ENCODE measurements at places on chromosomes 12 and 14.

DNA sequence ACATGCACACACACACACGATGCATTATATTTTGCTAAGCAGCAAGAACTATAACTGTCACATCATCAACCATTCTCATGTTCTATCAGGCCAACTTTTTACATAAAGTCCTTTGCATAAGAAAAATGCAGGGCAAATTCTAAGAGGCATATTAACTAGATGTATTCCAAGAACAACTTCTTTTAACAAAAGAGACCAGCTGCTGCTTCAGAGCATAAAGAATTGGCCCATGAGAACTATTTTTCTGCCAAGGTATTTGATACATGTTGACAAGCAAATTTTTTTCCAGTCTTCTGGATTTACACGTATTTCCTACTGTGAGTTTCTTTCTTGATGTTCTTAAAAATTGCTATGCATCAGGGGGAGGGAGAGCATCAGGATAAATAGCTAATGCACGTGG is 27.2 kb downstream of the GLT8D2 start:
- no peak overlapping the region for H3K27ac ChIP-seq
- no peaks in the 10 kb centered on the region for H3K4me1 ChIP-seq
- no peak for DNase-seq
- no peaks in the 10 kb centered on the region for H3K27me3 ChIP-seq
- no peaks in the 10 kb centered on the region for H3K36me3 ChIP-seq
- no peak overlapping the region for H3K4me3 ChIP-seq

- no peak overlapping the region for H3K27ac ChIP-seq
- no peaks in the 10 kb centered on the region for H3K4me1 ChIP-seq
- no peaks in the 10 kb centered on the region for H3K36me3 ChIP-seq
- no peak for DNase-seq
- H3K4me3 ChIP-seq = no peak overlapping the region
Observed at GRCh38 chr12:131055596-131056233, 102.0 kb downstream of the ADGRD1 start.

DNA sequence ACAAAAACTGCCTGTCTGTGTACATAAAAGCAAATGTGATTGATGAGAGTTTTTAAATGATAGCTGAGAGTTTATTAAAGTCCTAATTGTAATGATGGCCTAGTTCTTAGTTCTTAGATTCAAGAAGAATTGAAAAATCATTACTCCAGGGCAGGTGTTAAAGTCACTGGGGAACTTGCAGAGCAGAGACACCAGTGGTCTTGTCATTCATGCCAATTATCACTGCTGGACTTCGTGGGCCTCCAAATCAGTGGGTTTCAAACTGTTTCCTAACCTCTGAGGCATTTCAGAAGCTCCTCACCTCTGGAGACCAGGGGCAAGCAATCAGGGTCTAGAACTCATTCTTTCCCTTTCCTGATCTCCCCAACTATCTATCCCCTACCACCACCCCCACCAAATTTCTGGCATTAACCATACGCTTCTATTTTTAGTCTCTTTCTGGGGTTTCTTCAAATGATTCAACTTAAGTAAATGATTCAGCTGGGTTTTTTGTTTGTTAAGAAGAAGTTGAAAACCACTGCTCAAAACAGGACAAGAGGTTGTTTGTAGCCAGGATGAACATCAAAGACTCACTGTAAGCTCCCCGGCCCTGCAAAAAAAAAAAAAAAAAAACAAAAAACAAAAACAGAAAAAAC is 80.1 kb downstream of the CEP83 start:
- H3K4me1 ChIP-seq = no peaks in the 10 kb centered on the region
- no peak overlapping the region for H3K27ac ChIP-seq
- no peak overlapping the region for H3K4me3 ChIP-seq
- H3K36me3 ChIP-seq = no peaks in the 10 kb centered on the region
- no peak for DNase-seq

GRCh38 chr12:105270671-105271255 is 34.8 kb upstream of the APPL2 start:
- DNase-seq = no peak
- H3K4me1 ChIP-seq = no peaks in the 10 kb centered on the region
- no peaks in the 10 kb centered on the region for H3K36me3 ChIP-seq
- H3K27ac ChIP-seq = no peak overlapping the region
- no peaks in the 10 kb centered on the region for H3K27me3 ChIP-seq

DNA sequence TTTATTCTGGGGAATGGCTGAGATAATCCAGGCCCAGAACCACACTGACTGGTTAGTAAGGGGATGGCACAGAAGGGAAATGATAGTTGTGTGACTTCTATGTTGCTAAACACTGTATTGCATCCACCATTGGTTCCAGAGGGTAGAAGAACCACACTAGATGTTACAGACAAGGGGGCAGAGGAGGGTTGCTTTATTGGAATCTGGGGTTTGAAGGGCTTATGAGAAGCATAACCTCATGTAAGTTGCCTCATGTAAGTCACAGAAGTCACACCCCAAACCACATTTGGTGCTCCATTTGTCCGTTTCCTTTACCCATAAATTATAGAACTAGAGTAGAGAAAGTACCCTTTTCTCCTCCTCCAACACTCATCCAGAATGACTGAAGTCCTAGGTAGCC is 5.5 kb upstream of the PSMA6 start:
- no peaks in the 10 kb centered on the region for H3K36me3 ChIP-seq
- H3K27me3 ChIP-seq = no peaks in the 10 kb centered on the region
- DNase-seq = no peak
- no peak overlapping the region for H3K4me3 ChIP-seq

DNA sequence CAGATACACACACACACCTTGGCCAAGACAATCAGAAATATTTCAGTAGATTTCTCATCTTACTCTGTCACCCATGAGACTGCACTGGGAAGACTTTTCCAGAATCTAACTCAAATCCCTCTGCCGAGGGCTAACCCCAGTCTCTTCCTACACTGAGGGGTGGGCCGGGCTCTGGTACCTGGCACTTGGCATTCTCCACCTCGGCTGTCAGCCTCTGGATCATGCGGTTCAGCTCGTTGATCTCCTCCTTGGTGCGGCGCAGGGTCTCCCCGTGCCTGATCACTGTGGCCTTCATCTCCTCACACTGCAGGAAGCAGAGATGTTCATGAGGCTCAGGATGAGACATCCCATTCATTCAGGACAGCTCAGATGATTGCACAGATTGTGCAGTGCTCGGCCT is 4.9 kb downstream of the KRT83 start:
- H3K36me3 ChIP-seq = no peaks in the 10 kb centered on the region
- H3K27ac ChIP-seq = no peak overlapping the region
- peaks cover 21% of the 10 kb centered on the region for H3K27me3 ChIP-seq
- H3K4me1 ChIP-seq = no peaks in the 10 kb centered on the region
- no peak overlapping the region for H3K4me3 ChIP-seq
- no peak for DNase-seq

DNA sequence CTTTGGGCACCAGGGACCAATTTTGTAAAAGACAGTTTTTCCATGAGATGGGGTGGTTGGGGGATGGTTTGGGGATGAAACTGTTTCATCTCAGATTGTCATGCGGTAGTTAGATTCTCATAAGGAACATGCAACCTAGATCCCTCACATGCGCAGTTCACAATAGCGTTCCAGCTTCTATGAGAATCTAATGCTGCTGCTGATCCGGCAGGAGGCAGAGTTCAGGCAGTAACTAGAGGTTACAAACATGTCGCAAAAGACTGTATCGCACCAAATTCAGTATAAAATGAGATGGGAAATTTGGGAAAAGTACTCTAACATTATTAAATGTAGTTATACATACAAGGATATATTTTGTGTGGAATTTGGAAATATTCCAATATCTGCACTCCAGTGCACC is 213.2 kb upstream of the LRFN5 start:
- H3K4me3 ChIP-seq = no peak overlapping the region
- no peaks in the 10 kb centered on the region for H3K27me3 ChIP-seq
- H3K36me3 ChIP-seq = no peaks in the 10 kb centered on the region
- DNase-seq = no peak

DNA sequence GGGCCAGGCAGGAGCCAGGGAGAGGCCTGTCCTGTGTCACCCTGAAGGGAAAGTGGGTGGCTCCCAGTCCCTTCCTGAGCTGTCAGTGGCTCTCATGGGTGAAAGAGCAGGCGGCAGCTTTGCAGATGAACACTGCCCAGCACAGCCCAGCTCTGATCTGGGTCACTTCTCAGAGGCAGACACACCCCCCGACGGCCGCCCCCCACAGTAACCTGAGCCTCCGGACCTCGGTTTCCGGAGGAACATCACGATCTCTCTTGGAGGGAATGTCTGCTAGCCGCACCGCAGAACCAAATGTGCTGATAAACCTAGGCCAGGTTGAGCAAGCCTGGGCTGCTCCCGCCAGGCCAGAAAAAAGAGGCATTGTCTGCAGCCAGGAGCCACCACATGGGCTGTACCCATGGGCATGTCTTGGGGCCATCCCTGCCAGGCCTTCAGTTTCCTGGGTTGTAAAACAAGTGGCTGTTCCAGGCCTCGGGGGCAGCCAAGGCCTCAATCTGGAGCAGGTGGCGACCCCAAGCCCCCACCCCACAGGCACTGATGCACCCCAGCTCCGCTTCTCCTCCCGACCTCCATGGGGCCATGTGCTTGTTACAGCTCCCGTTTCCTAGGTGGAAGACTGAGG is 57.6 kb downstream of the NCOR2 start:
- H3K4me3 ChIP-seq = no peak overlapping the region
- H3K4me1 ChIP-seq = peaks cover 65% of the 10 kb centered on the region
- no peaks in the 10 kb centered on the region for H3K27me3 ChIP-seq

DNA sequence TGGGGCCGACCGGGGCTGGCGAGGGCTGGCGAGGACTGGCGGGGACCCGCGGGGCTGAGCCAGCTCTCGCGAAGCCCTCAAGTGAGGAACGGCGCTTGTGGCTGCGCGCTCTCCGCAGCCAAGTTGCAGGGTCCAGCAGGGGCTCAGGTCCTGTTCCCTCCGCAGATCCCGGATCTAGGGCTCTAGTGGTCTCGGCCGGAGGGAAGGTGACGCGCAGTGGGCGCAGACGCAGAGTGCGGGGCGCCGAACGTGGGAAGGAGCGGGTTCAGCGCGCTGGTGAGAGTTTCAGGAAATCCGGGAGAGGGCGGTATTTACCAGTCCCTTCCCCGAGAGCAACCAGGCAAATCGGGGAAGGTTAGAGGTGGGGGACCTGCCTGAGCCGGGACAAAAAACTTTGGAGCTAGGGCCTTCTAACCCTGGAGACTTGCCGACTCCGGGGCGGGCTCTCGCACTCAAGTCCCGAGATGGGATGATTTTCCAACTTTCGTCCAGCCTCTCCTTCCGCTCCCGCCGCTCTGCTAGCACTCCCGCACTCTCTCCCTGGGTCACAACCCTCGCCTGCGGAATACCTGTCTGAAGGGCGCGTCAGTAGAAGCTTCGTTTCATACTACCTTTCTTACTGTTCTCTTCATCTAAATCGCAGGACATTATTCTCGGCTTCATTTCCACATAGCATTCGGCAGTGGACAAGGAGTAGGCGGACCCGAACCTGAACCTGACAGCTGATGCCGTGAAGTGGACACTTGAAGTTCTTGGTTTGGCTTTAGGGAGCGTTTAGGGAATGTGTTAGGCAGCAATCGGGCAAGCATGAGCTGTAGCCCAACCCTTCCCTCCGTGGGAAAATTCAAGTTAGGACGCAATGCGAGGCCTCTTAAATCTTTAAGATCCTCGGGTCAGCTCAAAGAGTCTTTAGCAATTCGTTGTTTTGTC is 13.6 kb upstream of the PAX9 start:
- H3K27ac ChIP-seq = no peak overlapping the region
- DNase-seq = no peak
- H3K4me1 ChIP-seq = peaks cover 9% of the 10 kb centered on the region
- H3K36me3 ChIP-seq = no peaks in the 10 kb centered on the region
- H3K4me3 ChIP-seq = peak overlapping the region; percentile 20

- H3K27me3 ChIP-seq = no peaks in the 10 kb centered on the region
- peaks cover 5% of the 10 kb centered on the region for H3K36me3 ChIP-seq
- peaks cover 57% of the 10 kb centered on the region for H3K4me1 ChIP-seq
- peak overlapping the region; percentile 51 for H3K27ac ChIP-seq
- H3K4me3 ChIP-seq = no peak overlapping the region
Observed at GRCh38 chr14:69664865-69665526, 53.6 kb downstream of the SUSD6 start.

GRCh38 chr14:31070431-31070830 is 44.3 kb upstream of the STRN3 start:
- H3K4me1 ChIP-seq = no peaks in the 10 kb centered on the region
- no peak overlapping the region for H3K27ac ChIP-seq
- H3K36me3 ChIP-seq = no peaks in the 10 kb centered on the region

GRCh38 chr12:17296882-17297281 is 690.9 kb upstream of the LMO3 start:
- no peaks in the 10 kb centered on the region for H3K4me1 ChIP-seq
- H3K36me3 ChIP-seq = no peaks in the 10 kb centered on the region
- H3K27me3 ChIP-seq = no peaks in the 10 kb centered on the region
- no peak overlapping the region for H3K4me3 ChIP-seq
- DNase-seq = no peak

DNA sequence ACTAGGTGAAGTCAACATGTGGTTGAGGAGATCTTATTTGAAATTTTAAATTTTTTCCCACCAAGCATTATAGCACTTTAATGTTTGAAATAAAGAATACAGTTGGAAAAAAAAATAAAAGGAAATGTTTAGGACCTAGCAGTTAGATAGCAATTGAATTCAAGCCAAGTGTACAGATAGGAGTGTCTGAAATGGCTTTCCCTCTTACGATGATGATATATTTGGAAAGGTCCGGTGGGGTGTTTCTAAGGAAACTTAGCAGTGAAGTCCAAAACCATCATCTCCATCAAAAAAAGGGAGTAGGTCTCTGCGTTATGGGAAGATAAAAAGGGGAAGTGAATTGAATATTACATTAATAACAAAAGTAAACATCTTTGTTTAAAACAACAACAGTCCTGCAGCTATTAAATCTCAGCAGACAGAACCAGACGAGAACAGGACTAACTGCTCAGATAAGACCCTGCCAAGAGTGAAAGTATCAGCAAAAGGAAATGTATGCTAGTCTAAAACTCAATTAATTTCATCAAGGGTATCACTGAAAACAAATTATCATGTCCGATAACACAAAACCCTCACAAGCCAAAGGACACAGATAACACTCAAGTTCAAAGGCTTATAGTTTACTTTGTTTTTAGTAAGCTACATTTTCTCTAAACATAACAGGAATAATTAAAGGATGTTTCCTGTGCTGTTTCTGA is 242.0 kb downstream of the BMP4 start:
- H3K36me3 ChIP-seq = no peaks in the 10 kb centered on the region
- H3K27me3 ChIP-seq = no peaks in the 10 kb centered on the region
- H3K4me1 ChIP-seq = no peaks in the 10 kb centered on the region
- DNase-seq = no peak

GRCh38 chr12:112850383-112850782 is 56.4 kb upstream of the OAS1 start:
- H3K4me1 ChIP-seq = no peaks in the 10 kb centered on the region
- no peak overlapping the region for H3K27ac ChIP-seq
- H3K4me3 ChIP-seq = no peak overlapping the region
- DNase-seq = no peak

Data from transverse colon (tissue), 4 donors.